Suppressor macrophage treated with lipopolysaccharide for 4 hours (primary cell): ENCODE measurements at places on chromosomes 6 and 20.

DNA sequence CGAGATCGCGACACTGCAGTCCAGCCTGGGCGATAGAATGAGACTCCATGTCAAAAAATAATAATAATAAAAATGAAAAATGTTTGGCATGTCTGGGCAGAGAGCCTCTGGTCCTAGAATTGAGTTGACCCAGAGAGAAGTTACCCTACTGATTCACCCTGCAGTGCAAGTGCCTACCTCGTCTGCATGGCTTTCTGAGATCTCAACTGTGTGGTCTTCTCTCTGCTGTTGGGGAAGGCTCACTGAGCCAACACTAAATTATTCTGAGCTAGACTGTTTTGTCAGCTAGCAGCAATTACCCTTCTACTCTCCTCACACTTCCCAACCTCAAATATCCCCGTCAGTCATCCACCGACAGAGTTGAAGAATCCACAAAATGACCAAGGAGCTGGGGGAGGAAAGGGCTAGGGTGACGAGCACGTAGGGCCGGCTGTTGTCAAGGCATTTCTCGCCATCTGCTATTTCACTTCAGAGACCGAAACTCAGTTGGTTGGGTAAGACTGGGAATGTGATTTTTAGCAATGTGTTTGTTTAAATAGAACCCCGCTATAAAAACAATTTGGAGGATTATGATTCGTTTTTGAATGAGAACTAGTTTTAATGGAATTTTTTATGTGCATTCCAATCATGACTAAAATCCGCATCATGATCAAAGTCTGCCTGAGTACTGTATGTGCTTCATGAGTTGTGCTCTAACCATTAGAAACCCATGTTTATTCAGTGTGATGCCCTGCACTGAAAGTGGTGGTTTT lies 9.4 kb downstream of the MAS1 start:
- DNase-seq, result no peak

DNA sequence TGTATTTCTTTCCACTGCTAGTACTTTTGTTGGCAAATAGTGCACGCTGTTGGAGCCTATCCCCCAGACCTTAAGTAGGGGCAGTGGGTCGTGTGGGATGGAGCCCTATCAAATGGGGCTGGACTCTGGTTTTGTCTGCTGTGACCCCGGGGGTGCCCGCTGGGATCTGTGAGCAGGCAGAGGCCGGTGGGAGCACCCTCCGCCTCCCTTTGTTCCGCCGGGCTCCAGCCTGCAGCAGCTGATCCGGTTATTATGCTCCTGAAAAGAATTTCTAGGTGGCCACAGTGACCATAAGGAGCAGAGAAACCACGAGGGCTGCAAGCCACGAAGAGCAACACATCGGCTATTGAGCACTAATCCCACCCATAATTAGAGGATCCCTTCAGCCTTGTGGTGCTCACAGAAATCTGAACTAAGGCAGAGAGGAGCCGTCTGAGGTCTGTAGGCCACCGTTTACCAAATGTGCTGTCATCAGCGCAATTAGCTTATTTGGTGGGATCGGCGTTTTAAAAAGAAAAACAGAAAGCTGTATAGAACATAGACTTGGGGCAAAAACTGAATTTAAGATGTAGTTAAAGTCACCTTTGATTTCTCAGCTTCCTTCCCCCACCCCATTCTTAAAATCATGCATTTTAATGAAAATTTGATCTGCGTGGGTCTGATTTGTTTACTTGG lies 598.3 kb upstream of the JAG1 start:
- DNase-seq, result no peak

DNA sequence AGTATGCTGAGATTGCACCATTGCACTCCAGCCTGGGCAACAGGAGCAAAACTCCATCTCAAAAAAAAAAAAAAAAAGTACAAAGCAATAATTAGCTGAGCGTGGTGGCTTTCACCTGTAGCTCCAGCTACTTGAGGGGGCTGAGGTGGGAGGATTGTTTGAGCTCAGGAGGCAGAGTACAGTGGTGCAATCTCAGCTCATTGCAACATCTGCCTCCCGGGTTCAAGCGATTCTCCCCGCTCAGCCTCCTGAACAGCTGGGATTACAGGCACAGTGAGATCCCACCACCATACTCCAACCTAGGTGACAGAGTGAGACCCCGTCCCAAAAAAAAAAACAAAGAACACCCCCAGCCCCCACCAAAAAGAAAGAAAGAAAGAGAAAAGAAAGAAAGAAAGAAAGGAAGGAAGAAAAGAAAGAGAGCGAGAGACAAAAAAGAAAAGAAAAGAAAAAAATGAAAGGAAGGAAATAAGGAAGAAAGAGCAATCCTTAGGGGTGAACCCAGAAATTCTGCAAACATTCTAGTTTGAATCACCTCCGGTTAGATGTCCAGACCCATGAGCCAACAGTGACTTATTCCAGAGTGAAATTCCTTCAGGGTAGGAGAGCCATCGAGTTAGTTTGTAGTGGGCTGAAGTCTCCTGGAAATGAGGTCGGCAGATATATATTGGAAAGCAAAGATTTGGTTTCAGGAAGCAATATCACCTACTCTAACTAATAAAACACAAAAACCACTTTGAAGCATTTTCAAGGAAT lies 3.2 kb upstream of the RIPOR3 start:
- DNase-seq, result no peak

DNA sequence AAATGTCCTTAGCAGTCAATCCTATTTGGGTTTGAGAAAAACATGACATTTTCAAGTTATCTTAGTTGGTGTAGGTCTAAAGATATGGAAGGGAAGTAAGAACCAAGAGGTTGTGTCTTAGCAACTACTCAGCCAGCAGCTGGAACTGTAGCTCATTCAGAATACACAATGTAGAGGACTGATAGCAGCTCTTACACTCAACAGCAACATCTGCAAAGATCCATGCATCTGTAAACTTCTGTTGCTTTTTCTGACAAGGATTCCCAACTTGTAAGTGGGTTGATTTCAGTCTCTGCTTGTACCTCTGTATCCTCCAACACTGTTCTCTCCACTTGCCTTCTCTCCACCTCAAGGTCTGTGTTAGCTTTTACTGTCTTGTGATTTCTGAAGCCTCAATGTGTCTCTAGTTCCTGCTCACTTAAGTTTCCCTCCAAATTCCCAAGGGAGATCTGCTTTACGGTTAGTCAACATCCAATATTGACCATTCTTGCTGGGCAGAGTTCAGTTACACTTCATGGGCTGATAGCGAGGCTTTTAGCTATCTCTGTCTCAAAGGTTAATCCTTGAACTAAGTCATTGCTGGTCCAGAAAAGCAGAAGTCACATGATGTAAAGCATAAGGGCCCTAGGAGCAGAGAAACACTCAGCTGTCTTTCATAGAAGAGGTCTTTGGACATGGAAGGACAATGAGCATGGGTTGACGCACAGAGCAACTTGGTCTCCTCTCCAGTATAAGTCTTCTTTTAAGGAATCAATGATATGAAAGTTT lies 71.6 kb upstream of the LGSN start:
- DNase-seq, result no peak

GRCh38 chr6:154426997-154427396 lies 70.4 kb upstream of the IPCEF1 start:
- DNase-seq, result no peak

DNA sequence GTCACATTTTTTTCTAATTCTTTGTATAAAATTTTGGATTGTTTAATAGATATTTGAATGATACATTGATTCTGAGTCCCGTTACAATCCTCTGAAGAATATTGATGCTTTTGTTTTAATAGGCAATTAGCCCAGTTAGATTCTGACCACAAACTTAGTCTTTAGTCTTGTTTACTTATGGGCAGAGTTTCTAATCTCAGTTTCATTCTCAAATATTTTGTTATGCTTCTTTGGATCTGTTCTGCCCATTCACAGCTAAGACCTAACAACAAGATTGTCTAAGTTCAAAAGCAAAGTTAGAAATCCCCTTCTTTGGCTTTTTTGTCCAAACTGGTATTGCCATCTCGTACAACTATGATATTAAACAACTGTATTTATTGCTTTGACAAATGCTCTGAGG lies 58.0 kb downstream of the TBXT start:
- DNase-seq, result no peak
